ENCODE measurements at places on chromosomes 4 and X.

- no peak for DNase-seq
Measured at GRCh38 chr4:106273831-106274230, 42.2 kb downstream of the TBCK start.

DNA sequence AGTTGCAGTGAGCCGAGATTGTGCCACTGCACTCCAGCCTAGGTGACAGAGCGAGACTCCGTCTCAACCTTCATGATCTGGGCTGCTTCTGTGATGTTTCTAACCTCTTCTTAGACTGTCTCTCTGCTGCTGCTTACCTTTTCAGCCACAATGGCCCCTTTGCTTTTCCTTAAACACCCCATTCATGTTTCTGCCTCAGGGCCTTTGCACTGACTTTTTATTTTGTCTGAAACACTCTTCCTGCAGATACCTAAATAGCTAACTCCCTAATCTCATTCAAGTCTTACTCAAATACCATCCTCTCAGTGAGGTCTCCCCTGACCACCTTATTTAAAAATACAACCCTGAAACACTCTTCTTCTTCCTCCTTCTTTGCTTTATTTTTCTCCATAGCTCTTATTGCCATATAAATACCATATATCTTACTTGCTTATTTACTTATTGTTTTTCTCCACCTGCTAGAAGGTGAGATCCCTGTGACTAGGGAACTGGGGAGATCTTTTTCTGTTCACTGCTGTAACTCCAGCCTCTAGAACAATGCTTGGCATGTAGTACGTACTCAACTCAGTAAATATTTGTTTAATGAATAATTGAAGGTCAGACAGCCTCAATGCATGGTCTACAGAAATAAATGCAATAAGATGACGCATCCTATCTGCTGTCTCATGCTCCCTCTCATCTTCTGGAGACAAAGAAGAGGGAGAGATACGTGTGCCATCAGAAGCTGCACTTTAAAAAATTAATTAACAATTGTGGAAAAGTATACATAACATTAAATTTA lies 43.8 kb upstream of the SETD7 start:
- no peak for DNase-seq

GRCh38 chrX:45619290-45619689 lies 418.6 kb upstream of the DIPK2B start:
- DNase-seq, result no peak

DNA sequence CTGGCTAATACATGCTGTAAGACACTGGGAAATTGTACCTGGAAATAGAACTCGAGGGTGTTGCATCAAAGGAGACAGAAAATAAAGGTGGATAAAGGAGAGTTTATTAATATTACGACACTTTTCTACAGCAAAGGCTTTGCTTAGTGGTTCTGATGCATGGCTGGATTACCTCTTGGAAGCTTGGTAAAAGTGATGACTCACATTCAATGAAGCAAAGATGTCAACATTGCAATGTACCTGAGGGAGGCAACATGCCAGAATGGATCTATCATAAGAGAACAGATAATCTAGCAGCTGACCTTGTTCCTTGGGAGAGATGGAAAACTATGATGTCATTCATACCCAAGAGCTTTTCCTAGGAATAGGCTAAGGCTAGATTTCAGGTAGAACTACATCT lies 735.1 kb upstream of the DIAPH2 start:
- no peak for DNase-seq

- no peak for DNase-seq
Measured at GRCh38 chr4:150402871-150403272, 179.1 kb upstream of the MAB21L2 start.

DNA sequence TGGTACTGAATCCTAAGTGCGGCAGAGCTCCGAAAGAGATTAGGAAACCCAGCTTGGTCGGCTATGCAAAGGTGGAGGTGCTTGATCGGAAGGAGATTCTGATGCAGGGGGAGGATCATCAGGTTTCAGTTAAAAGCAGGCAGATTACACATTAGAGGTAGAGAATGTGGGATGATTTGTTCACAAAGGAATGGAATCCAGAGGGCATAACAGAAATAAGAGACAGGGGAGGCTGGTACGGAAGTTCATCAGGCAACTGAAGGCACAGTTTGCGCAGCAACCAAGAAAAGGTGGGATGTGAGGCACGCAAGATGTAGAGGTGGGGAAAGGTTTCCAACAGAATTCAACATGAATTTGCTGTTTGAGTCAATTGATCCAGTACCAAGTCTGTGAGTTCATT lies 424 bp upstream of the ZNF330 start:
- no peak for DNase-seq

DNA sequence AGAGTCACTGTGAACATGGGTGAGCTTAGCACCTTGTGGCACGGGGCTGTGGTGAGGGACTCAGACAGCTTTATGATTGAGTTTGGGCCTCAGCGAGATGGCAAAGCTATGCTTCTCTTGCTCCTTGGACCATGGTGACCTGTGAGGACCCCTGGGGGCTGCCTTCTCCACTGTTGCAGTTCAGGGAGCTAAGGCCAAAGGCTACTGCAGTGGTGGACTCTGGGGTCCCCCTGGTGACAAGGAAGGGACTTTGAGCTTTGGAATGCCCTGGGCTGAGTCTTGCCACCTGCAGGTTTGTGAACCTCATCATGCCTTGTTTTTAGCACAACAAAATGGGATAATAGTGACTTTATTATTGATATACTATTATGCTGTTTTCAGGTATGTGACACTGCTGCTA lies 36.5 kb downstream of the TBL1X start:
- DNase-seq, result no peak

DNA sequence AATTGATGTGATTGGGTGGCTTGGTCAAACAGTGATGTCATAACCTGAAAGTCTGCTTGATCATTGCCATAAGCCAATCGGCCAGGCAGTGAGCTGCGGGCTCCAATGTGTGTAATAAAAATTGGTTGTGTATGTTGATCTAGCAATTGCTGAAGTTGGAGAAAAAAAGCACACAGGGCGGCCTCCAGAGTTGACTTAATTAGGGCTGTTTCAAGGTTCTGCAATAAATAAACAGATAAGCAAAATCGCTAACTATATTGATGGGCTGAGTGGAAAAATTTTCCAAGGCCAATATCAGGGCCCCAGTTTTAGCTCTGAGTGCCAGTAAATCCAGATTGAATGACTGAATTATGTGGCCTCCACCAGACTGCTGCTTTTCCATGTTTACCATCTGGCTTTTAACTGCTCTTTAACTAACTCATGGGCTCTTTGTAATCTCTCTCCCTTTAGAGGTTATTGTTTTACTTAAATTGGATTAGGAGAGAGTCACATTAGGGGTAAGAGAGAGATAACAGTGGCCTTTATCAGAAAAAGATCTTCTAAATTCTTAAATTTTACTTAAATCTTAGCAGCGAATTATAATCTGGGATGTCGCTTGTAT lies 160.6 kb upstream of the WDFY3 start:
- no peak for DNase-seq

DNA sequence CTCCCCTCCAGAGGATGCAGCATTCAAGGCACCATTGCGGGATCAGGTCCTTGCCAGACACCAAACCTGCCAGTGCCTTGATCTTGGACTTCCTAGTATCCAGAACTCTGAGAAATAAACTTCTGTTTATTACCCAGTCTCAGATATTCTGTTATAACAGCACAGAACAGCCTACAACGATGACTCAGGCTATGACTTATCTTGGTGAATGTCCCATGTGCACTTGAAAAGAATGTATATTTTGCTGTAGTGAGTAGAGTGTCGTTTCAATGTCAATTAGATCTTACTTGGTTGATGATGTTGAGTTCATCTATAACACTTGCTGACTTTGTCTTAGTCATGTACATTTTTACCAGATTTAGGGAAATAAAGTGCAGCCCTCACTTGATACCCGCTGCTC lies 34.5 kb upstream of the PGRMC1 start:
- no peak for DNase-seq

DNA sequence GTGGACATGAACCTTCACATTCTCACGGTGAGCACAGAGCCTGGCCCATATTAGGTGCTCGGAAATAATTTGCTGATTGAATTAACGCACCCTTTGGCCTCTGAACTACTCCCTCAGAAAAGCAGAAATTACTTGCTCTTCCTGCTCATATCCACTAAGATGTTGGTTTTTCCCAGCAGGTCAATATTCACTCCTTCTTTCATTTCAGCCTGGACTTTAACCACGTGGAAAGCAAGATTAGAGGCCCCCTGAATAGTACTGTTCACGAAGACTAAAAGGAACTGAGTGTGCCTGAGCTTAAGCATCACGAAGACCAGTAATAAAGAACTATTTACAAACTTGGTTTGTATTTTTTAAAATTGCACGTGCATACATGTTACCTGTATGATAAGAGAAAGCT lies 9.9 kb downstream of the MTNR1A start:
- DNase-seq, result no peak

DNA sequence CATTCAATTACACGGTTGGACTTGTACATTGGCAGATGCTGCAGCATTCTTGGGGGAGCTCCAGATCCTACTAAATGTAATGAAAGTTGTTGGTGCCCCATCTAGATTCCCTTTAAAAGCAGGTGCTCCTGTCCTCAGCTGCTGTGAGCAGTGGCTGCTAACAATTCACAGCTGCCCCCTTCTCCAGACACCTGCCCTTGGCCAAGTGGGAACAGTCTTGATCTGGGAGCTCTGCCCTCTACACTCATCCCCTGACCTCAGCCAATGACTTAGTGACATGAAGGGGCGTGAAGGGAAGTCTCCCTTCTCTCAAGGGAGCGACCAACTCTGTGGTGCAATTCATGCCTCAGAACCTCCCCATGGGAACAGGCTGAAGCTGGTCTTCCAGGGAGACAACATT lies 125.7 kb downstream of the EIF4E start:
- no peak for DNase-seq

GRCh38 chr4:108377021-108377420 lies 208.3 kb upstream of the LEF1 start:
- no peak for DNase-seq

- DNase-seq, result no peak
Measured at GRCh38 chr4:86653237-86653865, 59.2 kb downstream of the PTPN13 start.

GRCh38 chr4:78222575-78223186 lies 165.6 kb downstream of the FRAS1 start:
- no peak for DNase-seq

Measured in hindlimb muscle (tissue), 1 donor.